Camera-type eye (tissue), 1 donor: ENCODE measurements at places on chromosomes 7 and 10. TPM values are rescaled to one million over a fixed set of nuclear protein-coding genes. Genes with fewer than 3 reads are reported as not detected.

CRPPA gene
- 9.6 TPM for total RNA-seq

ARHGAP19 gene
- 18.8 TPM for total RNA-seq

PTPRN2 gene
- total RNA-seq = 13.2 TPM

PRSS58 gene
- total RNA-seq = not detected

ZCWPW1 gene
- 2.9 TPM for total RNA-seq

POLR1F gene
- 18.1 TPM for total RNA-seq

SPACDR gene
- not detected for total RNA-seq

PARD3 gene
- 86.4 TPM for total RNA-seq

CLIP2 gene
- total RNA-seq = 63.3 TPM

SPDYE17 gene
- not detected for total RNA-seq

INMT gene
- 3.2 TPM for total RNA-seq

AKR1B15 gene
- total RNA-seq = not detected

TRDMT1 gene
- 47.8 TPM for total RNA-seq

MMP21 gene
- total RNA-seq = 1.2 TPM

BHLHA15 gene
- 1.2 TPM for total RNA-seq

FRMD4A gene
- 103 TPM for total RNA-seq

PTN gene
- 162 TPM for total RNA-seq

GCK gene
- 5.9 TPM for total RNA-seq

PIK3CG gene
- 3.4 TPM for total RNA-seq

GIMAP7 gene
- total RNA-seq = 4.1 TPM

PKD2L1 gene
- total RNA-seq = 0.16 TPM

IGF2BP3 gene
- 37.9 TPM for total RNA-seq

OR2A7 gene
- total RNA-seq = 5.7 TPM

HYAL4 gene
- total RNA-seq = not detected

SH2D4B gene
- not detected for total RNA-seq

NUTM2A gene
- total RNA-seq = 1.9 TPM

CFAP43 gene
- 6.3 TPM for total RNA-seq

CAMK2G gene
- total RNA-seq = 47.4 TPM
